ENCODE measurements at places on chromosomes 7 and 10.

GRCh38 chr7:43884617-43885016 is 15.3 kb upstream of the MRPS24 start:
- DNase-seq = no peak

- no peak for DNase-seq
Measured at GRCh38 chr7:104093127-104093526, 103.7 kb upstream of the RELN start.

DNA sequence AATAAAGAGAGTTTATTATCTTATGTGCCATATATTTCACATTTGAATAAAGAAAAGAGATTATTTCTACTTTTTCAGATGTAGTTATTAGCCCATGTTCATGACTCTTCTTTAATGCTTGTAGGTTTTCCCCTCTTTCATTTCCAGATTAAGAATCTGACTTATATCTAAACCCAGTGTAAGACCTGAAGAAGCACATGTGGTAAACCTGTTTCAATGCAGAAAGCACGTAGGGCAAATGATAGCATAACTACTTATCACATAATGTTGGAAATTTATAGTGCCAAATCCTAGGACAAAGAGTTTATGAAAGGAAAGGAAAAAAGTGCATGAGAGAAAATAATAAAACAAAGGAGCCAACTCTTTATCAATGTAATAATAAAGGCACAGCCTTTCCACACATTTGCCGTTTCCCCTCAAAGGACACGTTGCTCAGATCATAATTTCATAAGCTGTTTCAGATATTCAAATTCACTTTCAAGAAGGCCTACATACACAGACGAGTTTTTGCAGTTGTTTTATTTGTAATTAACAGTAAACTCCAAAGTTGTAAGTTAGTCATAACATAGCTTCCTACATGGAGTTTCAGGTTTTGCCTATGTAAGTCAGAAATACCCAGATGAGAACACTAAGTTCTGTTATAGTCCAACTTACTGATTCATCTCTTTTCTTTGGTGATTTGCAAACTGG is 88.8 kb upstream of the MDFIC start:
- peak; percentile 31 for DNase-seq

DNA sequence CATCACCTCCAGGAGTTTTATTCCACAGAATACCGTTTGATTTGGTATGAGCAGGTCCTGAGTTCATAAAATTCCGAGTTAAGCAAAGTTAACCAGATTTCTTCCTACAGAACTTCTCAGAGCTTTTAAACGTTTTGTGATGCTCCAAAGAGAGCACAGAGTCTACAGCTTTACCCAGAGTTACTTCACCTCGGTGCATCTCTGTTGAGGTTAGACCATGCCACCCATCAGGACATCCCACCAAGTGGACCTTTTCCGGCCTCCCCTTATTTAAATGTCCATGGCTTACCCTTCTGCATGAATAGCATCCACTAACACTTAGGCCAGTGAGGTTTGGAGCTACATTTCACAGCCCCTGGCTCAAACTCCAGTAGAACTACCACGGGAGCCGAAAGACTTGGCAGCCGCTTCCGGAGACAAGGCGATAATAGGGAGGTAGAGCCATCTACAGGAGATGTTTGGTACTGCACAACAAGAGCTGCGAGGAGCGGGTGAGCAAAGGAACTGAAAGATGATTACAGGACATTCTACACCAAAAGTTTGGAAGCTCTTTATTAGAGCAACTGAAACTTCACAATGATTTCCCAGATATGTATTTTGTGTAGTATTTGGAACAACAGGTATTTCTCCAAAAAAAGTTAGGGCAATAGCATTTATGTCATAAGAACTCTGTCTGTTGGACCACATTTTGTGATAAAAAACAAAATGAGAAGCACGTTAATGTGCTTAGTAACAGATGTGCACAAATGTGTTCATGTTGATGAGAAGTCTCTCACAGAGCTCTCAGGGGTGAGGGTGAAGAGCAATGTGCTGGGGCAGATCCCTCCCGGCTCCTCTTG is 174.7 kb downstream of the HERPUD2 start:
- DNase-seq = peak; percentile 72

DNA sequence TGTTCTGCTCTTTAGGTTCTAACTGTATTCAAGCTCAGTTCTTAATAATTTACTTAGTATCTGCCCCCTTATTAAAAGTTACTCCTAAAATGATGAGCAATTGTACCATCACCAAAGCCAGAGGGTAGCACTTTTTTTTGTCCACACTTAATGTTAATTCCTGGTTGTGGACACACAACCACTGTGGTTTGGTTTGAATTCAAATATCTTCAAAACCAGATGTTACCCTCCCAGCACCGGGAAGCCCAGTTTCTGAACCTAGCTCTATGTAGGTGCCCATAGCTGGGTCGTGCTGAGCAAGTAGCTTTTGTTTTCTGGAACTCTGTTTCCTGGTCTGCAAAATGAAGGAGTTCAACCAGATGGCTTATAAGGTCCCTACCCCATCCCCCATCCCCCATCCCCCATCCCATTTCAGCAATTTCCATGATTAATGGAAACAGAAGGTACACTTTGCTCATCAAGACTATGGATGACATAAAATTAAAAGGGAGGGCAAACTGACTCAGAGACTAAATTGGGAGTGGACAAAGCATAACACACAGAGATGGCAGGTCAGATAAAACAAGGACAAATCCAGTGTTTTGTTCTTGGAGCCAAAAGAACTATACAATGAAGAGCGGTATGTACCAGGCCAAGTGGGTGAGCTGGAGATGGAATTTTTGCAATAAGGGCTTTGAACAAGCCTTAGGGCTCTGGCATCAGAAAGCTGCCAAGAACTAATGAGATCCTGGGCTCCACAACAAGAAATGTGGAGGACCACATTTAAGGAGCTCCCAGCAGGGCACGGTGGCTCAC is 56.7 kb downstream of the DLG5 start:
- no peak for DNase-seq

DNA sequence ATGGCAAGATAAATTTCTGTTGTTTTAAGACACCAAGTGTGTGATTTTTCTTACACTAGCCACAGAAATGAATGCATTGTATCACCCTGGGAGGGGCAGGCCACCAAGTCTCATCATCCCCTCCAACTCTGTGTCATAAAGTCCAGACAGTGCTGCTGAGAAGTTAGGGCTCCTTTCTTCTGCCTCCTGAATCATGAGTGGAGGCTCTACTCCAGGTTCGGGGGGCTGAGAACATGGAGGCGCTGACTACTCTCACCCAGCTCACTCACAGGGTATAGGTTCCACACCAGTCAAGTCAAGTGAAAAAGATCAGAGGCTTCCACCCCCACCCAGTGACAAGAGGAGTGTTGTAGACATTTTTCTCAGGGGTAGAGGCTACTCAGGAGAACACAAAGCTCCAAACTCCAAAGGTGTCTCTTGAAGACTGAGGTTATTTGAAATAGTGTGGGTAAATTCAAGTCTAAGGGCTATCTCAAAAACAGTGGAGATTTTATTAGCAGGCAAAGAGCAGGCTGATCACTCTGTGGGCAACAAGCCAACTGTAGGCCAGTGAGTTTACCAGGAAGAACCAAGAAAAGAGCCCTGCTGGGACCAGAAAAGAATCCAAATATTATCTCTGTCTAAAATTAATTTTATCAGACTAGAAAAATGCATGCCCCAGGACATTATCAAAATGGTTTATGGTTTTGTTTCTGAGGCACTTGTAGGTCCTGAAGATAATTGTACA is 118.6 kb upstream of the RET start:
- peak; percentile 2 for DNase-seq

DNA sequence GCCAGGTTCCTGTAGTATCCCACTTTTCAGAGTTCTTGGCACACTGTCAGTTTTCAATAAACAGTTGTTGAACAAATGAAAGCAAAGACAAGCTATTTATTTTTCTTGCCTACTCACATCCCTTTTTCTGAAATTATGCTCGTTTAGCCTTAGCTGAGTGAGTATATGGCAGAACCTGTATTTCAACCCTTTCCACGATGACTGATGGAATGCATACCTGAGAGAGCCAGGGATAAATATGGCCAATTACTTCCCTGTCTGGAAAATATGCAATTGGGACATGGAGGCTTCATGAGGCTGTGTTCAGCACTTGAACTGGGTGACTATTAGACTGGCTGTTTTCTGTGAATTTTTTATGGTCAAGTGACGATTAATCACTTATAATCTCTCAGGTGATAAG is 144.5 kb upstream of the POT1 start:
- DNase-seq = no peak

DNA sequence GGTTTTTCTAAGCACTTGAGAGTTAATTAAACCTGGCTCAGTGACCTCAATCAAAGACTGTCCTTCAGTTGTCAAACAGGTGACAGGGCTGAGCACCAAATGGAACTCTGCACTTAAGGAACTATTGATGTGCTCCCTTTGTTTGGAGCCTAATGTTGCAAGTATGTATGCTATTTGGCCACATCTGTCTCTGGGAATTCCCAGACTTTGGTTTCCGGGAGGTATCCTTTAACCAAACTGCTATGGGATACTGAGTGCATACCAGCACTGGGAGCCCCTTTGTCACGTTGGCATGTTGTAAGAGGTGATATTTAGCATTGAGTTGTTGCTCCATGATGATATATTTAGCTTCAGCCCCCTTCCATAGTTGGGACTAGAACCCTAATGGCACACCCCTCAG is 25.2 kb downstream of the ASZ1 start:
- DNase-seq = no peak

DNA sequence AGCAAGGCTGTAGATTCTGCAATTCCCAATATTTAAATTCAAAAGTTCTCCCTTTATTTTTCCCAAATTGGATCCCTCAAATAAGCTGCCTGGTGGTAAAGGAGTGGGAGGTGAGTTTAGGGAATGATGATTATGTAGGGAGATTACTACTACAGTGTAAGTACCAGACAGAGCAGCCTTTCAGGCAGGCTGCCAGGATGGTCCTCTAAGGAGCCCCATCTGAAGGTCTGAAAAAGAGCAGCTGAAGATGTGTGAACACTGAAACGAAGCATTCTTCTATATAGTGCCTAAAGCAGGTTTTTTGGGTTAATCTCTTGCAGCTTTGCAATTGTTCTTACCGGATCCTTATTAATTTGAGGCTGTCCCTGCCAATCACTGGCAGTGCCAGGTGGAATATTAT is 84.7 kb downstream of the CREB5 start:
- DNase-seq = no peak

GRCh38 chr7:22833957-22834356 is 11.3 kb upstream of the TOMM7 start:
- no peak for DNase-seq

- no peak for DNase-seq
Measured at GRCh38 chr10:124025660-124026588, 67.5 kb downstream of the CHST15 start.

DNA sequence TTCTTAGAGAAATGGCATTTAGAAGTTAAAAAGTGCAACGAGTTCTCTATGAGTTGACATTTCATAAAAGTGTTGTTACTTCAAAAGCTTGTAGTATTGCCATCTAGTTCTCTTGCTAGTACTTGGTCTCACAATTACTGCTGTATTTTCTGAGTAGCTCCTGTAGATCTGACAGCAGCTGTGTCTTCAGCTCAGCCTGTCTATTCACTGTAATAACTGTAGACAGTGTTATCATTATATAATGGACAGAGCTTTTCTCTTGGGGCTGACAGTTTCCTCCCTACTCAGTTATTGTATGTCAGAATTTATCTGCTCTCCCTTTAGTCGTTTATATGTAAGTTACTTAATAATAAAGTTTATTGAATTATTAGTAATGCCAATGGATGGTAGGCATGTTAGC is 388.7 kb upstream of the VSTM2A start:
- no peak for DNase-seq

- no peak for DNase-seq
Measured at GRCh38 chr7:4857189-4857588, 4.6 kb downstream of the PAPOLB start.

DNA sequence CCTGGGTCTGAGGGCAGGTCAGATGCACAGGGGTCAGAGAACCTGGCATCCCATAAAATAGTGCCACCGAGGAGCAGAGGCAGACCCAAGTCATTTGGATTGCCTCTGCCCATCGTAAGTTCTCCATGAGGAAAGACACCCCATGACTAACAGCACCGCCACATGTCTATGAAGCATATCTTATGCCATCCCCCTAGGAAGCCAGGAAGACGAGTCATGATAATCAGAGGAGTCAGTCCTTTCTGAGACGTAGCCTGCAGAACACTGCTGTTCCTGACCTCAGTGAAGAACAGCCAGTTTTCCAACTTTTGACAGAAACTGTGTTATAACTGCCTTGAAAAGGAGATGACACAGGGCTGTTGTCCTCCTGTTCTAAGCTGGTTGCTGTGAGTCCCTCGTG is 51.2 kb downstream of the INSYN2A start:
- no peak for DNase-seq

DNA sequence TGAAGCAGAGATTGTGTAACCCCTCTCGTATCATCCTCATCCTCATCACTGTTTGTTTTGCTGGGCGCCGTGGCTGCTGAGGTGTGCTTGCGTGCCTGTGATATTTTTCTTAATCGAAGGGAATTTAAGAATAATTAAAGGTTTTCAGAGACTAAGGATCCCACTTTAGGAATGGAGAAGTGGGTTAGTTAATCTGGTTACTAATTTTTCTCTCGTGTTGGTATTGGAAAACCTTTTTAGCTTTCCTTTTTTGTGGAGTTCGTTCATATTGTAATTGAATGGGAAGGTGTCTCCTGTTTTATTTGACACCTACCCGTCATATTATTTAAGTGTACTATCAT is 1.3 kb downstream of the UBN2 start:
- no peak for DNase-seq

GRCh38 chr7:101877882-101878591 is 60.6 kb downstream of the CUX1 start:
- no peak for DNase-seq

DNA sequence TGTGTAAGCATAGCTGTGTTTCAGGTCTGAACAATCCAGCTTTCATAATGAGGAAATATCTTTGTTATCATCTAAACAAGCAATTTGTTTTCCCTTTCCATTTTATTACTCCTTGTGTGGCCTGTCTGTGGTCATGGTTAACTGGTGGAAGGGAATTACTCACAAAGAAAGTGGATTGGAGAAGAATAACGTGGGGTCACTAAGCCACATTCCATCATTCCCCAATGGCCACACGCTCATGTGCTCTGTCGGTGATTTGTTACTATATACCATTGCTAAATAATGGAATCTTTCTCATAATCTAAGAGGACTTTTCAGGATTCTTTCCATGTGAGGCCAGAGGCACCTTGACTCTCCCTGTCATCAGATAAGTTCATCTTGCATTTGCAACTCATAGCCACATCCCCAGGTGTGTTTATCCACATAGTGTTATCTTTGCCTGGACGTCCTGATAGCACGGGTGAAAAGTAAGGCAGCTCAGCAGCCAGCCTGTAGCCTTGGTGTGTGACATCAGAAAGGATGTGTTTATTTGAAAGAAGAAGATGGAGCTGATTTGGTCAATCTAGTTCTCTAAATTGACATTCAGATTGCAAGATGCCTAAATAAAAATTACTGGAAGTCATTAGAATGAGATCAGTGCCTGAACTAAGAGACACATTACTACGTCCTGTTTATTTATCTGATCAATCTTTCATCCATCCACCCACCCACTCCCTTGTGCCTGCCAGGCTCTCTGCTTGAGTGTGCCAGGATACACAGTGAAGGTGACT is 128.9 kb downstream of the CELF2 start:
- DNase-seq = no peak

DNA sequence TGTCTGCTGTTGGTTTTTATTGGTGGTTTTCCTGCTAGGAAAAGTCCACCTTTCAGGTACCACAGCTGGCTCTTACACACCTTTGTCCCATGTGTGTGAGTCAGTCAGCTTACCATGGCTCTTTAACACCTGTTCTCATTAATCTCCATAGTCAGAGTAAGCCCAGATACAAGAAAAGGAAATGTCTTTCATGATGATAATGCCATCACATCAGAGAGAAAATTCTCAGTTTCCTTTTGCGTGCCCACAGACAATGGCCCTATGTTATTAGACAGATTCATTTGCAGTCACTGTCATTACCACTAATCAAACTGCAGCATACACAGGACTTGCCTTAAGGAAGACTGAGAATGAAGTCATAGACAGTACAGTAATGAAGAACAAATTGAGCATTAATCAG is 1583.6 kb upstream of the LRRTM3 start:
- DNase-seq = no peak
